Left lung (tissue), 14 donors: ENCODE measurements at places on chromosomes 16 and 17. TPM values are rescaled to one million over a fixed set of nuclear protein-coding genes. Genes with fewer than 3 reads are reported as not detected.

Gene DERL2
- total RNA-seq: 79.1 TPM

Gene TBC1D3E
- not detected for total RNA-seq

Gene TERB1
- not detected for total RNA-seq

Gene KRT20
- not detected for total RNA-seq

Gene SMIM5
- 1.0 TPM for total RNA-seq

Gene ZNF319
- 10.7 TPM for total RNA-seq

Gene SCIMP
- total RNA-seq: 8.8 TPM

Gene ADGRG3
- total RNA-seq: 1.1 TPM

Gene PRSS8
- 61.2 TPM for total RNA-seq

Gene KCNH4
- 0.16 TPM for total RNA-seq

Gene HLF
- total RNA-seq: 9.9 TPM

Gene ZNF668
- 12.2 TPM for total RNA-seq

Gene SLC38A7
- 25.1 TPM for total RNA-seq

Gene PSMD11
- 115 TPM for total RNA-seq
